ENCODE measurements at places on chromosomes 13 and 19.
A peak's percentile ranks its signal among the peaks of the same experiment; 100 is the strongest.

- DNase-seq, result no peak
These were observed 27.3 kb upstream of the MUC16 start for GRCh38 chr19:9037400-9038062.

DNA sequence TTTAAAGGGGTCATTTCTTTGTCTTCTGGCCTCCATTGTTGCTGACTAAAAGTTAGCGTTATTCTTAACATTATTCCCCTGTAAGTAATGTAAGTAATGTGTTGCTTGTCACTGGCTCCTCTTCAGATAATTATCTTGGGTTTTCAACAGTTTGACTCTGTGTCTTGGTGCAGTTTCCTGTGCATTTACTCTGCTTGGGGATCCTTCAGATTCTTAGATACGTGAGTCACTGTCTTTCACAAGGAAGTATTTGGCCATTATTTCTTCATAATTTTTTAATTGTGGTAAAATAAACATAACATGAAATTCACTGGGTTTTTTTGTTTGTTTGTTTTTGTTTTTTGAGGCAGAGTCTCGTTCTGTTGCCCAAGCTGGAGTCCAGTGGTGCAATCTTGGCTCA, 13.5 kb upstream of the OR7D2 start:
- DNase-seq, result no peak

GRCh38 chr13:44812818-44813217, 176.5 kb downstream of the NUFIP1 start:
- DNase-seq, result no peak

- DNase-seq, result no peak
These were observed 130.2 kb downstream of the FGF9 start for GRCh38 chr13:21800837-21801616.

- no peak for DNase-seq
These were observed 2.0 kb downstream of the AMER2 start for GRCh38 chr13:25169951-25170553.

GRCh38 chr19:22517496-22518411, 95.6 kb upstream of the ZNF98 start:
- no peak for DNase-seq

- DNase-seq, result no peak
These were observed 3.8 kb upstream of the KCTD12 start for GRCh38 chr13:76890021-76890420.

- no peak for DNase-seq
These were observed 10.3 kb downstream of the ATG4D start for GRCh38 chr19:10553943-10554381.

- DNase-seq, result no peak
These were observed 355.0 kb upstream of the PCDH20 start for GRCh38 chr13:61770681-61771080.

GRCh38 chr13:45926741-45927140, 75.2 kb upstream of the SIAH3 start:
- DNase-seq, result no peak

DNA sequence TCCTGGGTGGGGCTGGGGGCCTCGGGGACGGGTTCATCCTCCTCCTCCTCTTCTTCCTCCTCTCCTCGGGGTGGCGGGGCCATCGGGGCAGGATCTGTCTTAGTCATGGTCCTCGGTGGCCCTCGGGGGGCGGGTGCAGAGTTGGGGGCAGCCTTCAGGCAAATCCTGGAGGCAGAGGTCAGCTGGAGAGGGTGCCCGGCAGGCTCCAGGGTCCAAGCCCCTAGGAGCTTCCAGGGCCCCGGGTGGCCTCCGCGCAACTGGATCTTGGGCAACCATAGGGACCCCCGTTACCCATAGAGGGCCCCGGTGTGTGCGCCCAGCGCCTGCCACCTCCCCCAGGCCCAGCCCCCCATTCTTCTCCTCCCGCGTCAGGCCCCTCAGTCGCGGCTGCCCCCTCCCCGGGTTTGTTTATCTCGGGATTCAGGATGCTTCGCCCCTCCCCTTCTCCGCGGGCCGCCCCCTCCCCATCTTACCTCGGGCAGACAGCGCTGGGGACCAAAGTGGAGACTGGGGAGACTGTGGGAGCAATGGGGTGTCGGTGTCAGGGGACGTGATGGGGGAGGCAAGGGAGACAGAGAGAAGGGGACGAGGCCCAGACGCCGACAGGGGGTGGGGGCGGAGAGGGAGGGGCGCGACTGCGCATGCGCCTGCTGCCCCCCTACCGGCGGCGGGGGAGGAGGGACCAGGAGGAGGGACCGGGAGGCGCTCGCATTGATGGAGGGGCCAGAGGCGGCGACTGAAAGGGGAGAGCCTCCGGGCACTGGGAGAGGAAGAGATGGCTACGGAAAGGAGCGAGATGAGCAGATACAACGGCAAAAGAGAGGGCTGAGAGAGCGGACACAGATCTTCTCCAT, at the start of gene CLIP3:
Gene CLIP3, minus strand, starts transcription at position 623 of the 854 bp plus-strand sequence. Its CDS starts 516 bp downstream, at position 107.
- no peak for DNase-seq

GRCh38 chr19:35704218-35704617, at the start of gene ZBTB32:
ZBTB32 (plus strand) TSS chr19:35704558; CDS start chr19:35714627, 10,069 bp downstream.
- DNase-seq, result peak; percentile 37

GRCh38 chr13:112752711-112753541, 63.1 kb downstream of the ATP11A start:
- no peak for DNase-seq

- DNase-seq, result peak; percentile 23
These were observed 24.9 kb upstream of the TPM4 start for GRCh38 chr19:16051254-16052025.

- no peak for DNase-seq
These were observed 235.2 kb downstream of the SLITRK5 start for GRCh38 chr13:87906411-87906810.

GRCh38 chr19:7483720-7484201, 5.1 kb downstream of the PEX11G start:
- DNase-seq, result no peak

GRCh38 chr13:114068656-114069318, 63.6 kb downstream of the RASA3 start:
- peak; percentile 76 for DNase-seq
